ENCODE measurements at places on chromosomes 12 and 14.

- DNase-seq = no peak
Measured at GRCh38 chr12:34363050-34363673, 340.9 kb downstream of the ALG10 start.

DNA sequence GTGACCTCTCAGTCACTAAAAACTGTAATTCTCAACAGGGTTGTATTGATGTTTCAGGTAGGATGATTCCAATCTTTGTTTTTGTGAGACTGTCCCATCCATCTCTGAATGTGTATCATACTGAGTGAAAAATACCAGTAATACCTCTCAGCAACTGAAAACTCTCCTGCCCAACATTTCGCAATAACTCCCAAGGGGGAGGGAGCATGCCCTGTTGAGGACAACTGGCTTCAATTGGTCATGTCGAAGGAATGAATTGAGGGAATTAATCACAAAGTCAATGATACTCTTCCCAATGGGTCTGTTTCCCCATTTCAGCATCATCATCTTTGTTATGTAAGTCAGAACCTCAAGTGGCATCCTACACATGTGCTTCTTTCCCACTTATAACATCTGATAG is 102.4 kb upstream of the E2F7 start:
- peak; percentile 71 for DNase-seq

- no peak for DNase-seq
Measured at GRCh38 chr12:26360062-26360461, 164.7 kb downstream of the SSPN start.

DNA sequence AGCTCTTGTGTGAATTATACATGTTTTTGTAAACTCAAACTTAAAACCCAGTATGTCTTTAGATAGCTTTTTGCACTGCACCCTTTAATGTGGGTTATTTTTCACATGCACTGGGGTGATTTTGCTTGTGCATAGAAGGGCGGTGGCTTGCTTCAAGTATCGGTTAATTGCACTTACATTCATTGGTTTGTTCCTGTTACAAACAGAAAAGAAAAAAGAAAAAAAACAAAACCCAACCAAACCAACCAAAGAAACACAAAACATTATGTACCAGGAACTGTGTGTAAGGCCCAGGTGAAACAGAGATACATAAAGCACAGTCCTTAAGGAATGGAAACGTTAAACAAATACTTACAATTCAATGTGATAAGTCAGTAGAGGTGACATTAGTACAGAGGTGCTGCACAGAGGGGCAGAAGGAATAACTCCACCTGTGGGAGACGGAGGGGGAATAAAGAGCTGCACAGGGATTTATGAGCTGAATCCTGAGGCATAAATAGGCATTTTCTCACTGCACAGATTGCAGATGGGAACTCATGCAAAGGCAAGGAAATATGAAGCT is 151.4 kb downstream of the KTN1 start:
- DNase-seq = no peak

- DNase-seq = no peak
Measured at GRCh38 chr12:109475993-109476806, 900 bp downstream of the KCTD10 start.

DNA sequence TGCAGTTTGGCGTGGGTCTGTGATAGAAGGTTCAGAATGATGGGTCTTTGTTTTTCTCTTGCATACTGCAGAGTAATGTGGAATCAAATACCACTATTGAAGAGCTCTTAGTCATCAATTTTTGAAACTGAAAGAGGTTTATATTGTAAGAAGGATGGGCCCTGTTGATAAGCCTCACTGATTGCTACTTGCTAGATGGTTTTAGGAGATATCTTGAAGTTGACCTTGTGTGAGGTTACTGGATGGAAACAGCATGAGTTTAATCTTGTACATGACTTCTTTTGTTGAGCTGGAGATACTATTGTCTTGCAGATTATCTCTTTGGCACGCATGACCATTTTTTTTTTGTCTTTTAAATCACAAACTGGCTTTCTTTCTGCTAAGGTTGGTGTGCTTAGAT is 13.8 kb downstream of the BICD1 start:
- no peak for DNase-seq

DNA sequence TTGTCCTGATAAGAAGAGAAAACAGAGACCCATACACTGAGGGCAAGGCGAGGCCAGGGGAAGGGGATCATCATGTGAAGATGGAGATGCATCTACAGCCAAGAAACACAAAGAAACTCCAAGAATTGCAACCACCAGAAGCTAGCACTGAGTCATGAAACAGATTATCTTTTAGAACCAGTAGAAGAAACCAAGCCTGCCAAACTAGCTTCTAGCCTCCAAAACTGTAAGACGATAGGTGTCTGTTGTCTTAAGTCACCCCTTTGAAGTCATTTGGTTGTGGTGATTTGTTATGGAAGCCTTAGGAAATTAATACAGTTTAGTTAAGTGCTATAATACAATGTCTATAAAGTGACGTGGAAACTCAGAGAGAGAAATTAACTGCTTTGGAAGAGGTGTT is 15.4 kb downstream of the KCNC2 start:
- DNase-seq = no peak

- no peak for DNase-seq
Measured at GRCh38 chr12:130969223-130969622, 15.5 kb downstream of the ADGRD1 start.

- no peak for DNase-seq
Measured at GRCh38 chr14:56760164-56760914, 49.9 kb downstream of the OTX2 start.

DNA sequence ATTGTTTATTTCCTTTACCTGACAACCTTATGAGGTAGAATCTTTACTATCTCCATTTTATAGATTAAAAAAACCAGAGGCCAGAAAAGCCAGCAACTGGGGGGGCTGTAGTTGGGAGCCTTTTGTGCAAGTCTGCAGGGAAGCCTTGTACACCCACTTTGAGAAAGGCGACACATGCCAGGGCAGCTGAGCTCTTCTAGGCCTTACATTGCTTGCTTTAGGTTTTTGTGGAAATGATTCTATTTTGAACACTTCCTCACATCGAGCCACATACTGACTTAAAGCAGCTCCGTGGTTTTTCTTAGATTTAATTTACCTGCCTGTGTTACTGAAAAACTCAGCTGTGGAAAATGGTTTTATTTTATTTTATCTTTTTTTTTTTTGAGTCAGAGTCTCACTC is 34.6 kb downstream of the EP400 start:
- DNase-seq = no peak

DNA sequence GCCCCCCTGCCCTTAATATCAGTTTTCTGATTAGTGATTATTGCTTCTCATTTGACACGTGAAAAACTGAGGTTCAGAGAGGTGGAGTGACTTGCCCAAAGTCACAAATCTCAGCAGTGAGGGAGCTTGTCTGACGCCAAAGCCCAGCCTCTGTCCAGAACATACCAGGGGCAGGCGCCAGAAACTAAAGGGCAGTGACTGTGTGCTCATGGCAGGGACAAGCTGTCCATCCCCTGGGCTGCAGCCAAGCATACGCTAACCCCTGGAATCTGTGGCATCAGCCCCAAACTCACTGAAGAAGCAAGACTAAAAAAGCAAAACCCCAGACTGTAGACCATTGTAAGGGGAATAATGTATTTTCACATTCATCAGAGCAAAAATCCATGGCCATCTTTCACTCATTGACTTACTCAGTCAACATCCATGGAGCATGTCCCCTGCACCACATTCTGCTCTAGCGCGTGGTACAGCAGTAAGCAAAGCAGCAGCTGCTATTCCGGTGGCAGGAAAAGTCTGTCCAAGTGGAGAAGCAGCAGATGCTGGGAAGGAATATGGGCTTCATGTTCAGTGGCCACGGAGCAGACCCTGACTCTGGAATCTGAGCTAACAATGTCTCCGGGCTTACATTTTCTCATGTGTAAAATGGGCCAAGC is 1.5 kb upstream of the SERPINA4 start:
- DNase-seq = no peak

DNA sequence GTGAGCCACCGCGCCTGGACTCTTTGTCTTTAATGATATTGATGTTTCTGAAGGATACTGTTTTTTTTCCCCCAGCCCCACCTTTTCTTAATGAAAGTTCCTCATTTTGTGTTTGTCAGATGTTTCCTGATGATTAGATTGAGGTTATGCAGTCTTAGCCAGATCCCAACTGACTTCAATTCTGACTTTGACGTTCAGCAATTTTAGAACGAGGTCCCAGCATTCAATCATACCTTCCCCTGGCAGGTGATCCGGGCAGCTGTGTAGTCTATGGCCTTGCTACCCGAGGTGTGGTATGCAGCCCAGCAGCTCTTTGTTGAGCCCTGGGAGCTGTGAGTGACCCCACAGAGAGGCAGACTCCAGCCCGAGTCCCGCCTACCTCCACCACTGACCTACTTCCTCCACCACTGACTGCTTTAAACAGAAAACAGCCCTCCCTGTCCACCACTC is 82.7 kb downstream of the LGMN start:
- no peak for DNase-seq

- DNase-seq = peak; percentile 96
Measured at GRCh38 chr12:58425481-58426392, 484.4 kb downstream of the ATP23 start.

DNA sequence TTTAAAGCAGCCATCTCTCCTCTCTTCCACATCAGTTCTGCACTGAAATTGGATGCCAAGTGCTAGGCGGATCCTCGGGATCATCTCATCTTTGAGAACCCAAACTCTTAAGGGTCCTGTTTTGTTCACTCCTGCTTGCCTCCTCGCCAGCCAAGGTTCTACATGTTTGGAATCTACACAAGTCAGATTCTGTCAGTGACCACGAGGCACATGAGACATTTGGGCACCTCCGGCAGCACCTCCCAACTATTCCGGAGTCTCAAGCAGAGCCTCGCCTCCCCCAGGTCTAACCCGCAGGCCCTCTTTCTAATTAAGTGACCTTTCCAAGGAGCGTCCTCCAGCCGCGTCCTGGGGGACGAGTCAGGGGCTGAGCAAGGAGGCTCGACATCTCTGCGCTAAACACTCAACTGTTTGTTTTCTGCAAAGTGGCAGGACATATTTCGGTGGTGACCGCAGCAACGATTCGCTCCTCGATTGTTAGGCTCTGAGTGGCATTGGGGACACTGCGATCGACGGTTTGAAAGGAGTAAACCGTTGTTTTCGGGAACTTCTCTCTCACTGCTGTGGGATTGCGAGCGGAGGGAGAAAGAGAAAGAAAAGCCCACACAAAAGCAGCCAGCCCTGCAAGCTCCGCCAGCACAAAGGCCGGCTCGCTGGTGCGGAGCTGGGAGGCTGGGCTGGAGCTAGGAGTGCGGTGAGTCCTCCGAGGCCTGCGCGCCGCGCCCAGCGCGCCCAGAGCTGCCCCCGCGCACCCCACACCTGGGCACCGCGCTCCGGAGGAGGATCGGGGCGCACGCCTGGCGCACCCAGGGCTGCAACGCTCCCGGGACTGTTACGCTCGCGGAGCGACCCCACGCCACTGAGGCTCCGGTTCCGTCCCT is 640 bp downstream of the ARMH4 start:
- DNase-seq = peak; percentile 31

DNA sequence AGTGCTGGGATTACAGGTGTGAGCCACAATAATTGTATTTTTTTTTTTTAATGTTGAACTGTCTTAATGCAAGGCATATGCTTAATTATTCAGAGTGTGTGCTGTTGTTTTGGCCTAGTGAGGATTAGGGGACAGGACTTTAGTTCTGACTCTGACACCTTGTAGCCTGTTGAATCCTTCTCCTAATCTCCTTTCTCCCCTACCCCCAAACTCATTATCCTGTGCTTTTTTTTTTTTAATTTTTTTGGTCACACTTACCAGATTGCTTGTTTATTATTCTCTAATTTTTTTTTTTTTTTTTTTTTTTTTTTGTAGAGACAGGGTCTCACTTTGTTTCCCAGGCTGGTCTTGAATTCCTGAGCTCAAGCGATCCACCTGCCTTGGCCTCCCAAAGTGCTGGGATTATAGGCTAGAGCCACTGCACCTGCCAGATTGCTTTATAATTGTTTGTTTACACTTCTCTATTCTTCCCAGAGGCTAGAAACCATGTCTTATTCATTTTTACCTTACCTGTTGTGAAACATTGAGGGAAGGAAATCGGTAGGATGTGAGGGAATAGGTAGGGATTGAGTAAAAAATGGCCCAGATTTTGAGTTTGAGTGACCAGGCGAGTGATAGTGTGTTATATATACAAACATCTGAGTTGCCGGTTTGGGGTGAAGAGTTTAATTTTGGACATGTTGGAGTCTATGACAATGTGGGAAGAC is 32.2 kb downstream of the DIP2B start:
- DNase-seq = no peak

DNA sequence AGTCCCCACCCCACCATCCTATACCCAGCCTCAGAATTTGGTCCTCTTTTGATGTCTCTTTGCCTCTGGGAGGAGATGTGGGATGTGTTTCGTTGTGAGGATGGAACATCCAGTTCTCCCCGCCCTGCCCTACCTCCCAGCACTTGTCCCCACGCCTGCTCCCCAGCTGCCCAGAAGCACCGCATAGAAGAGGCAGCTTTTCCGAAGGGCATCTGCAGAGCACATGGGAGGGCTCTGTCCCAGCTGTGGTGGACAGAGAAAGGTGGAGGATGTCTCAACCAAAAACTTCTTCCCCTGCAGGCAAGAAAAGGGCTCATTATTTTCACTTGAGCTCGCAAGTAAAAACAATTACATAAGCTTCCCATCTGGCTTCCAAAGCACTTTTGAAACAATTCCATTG is 302.6 kb downstream of the PCNX1 start:
- DNase-seq = no peak

GRCh38 chr12:92943482-92944250 is 14.6 kb upstream of the EEA1 start:
- peak; percentile 35 for DNase-seq

GRCh38 chr12:79932357-79932756 is 2.5 kb downstream of the PPP1R12A start:
- DNase-seq = no peak

GRCh38 chr14:45361727-45362126 is 108.7 kb upstream of the MIS18BP1 start:
- peak; percentile 45 for DNase-seq

DNA sequence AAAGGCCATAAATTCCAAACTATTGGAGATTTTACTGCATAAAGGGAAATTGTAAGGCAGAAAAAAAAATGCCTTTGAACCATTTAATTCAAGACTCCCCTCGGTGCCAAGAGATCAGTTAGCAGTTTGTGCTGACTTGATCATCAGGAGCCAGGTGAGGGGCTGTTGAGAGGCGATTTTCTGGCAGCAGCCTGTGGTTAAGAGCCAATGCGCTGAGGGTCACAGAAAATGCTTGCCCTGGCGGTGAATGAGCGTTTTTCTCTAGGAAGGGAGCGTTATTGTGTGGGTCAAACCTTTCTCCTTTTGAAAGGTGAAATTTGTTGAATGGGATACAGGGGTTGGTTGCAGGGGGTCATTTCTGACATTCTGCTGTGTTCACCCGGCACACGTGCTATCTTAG is 4.7 kb downstream of the SRRM4 start:
- DNase-seq = no peak

GRCh38 chr14:58107947-58108552 is 44.0 kb downstream of the ARMH4 start:
- peak; percentile 64 for DNase-seq

GRCh38 chr14:83164016-83164415 is 1630.4 kb upstream of the SEL1L start:
- DNase-seq = peak; percentile 89

Measured in fibroblast of upper back skin (primary cell).